ENCODE measurements at places on chromosomes 1 and 21. TPM values are rescaled to one million over a fixed set of nuclear protein-coding genes. Genes with fewer than 3 reads are reported as not detected.

- DNase-seq, result no peak
Observed at GRCh38 chr21:42523941-42524340, 10.3 kb downstream of the SLC37A1 start.

GRCh38 chr1:82818586-82818985 lies 1017.9 kb downstream of the ADGRL2 start:
- DNase-seq, result no peak

GRCh38 chr1:229843627-229844238 lies 217.7 kb downstream of the URB2 start:
- DNase-seq, result peak; percentile 44

GRCh38 chr1:175062339-175062738 lies 5.3 kb upstream of the TNN start:
- DNase-seq, result no peak

- no peak for DNase-seq
Observed at GRCh38 chr1:208788013-208788540, 543.9 kb upstream of the PLXNA2 start.

- peak; percentile 72 for DNase-seq
Observed at GRCh38 chr1:70675737-70676156, 264.7 kb downstream of the CTH start.

- no peak for DNase-seq
Observed at GRCh38 chr1:213934649-213935048, 53.1 kb upstream of the PROX1 start.

- DNase-seq, result no peak
Observed at GRCh38 chr1:94866164-94866807, 46.1 kb downstream of the SLC44A3 start.

The KRTAP19-3 gene
- not detected for total RNA-seq

The INSRR gene
- not detected for total RNA-seq

The DPH2 gene
- 21.6 TPM for total RNA-seq

The FABP3 gene
- not detected for total RNA-seq

The HHAT gene
- total RNA-seq, result 11.1 TPM

Data from OCI-LY7 (cell line).